ENCODE measurements at places on chromosomes 7 and 10.

- no peak for DNase-seq
Observed at GRCh38 chr7:127848241-127848640, 183.0 kb downstream of the LRRC4 start.

DNA sequence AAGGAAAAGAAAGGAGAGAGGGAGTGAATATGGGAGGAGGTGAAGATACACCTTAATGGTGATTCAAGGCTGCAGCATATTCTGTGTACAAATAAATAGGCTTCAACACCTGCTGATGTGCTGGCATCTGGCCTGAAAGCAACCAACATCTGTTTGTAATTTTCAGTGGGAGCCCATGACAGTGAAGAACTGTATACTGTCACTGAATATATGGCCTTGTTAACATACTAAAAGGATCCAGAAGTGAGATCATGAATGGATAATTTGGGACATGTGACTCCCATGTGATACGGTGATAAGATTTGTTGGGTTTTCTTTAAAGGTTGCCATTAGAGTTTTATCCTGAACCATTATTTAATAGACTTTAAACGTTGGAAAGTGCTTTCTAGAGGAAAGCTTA lies 459.3 kb downstream of the CNTNAP2 start:
- DNase-seq, result no peak

DNA sequence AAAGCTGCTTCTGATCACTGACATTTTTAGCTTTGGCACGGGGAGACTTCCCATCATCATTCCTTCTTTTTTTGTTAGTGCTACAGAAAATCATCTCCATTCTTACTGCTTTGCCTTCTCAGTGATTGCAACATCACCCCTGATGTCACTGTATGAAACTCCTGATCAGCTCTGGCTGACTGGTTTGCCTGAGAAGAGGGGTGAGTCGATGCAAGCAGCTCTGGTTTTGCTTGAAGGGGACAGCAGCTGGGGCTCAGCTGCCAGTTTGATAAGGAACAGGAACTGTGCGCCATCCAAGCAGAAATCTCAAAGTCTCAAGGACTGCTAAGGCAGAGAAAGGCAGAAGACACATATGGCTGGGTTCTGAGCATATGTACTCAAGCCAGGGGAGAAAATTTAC lies 808.5 kb upstream of the CELF2 start:
- DNase-seq, result no peak

DNA sequence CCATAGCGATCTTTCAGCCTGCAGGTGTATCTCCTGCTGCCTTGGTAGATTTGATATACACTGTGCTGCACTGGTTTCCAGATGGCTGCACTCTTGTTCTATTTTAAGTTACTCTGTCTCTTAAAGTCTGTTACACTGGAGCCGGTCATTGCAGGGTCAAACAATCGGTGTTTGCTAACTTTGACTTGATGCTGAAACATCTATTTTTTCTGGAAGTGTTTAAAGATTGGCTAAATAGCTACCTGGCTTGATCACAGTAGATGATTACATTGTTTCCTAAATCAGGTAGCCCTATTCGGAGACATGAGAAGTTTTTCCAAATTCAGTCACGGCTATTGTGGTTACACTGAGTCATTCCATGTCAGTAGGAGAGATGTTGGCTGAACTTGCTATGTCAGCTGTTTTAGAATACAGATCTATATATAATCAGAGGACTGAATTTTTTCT lies 574.8 kb downstream of the ETV1 start:
- DNase-seq, result no peak

DNA sequence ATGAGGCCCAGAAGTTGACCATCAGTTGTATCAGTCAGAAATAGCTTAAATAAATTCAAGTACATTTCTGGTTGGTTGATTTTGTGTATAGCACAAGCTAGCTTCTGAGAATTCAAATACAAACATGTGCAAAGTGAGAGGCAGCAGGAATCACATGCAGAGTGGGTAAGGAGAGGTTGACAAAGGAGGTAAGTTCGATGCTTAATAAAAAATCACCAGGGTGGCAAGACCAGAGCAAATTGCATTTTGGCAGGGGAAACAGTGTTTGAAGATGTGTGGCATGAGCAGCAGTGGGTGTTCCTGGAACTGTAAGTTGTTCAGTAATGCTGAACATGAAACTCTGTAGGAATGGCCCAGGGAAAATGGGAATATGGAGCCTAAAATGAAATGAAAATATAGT lies 52.6 kb downstream of the GNAI1 start:
- no peak for DNase-seq

- DNase-seq, result no peak
Observed at GRCh38 chr10:119183664-119184412, 5.2 kb upstream of the PRDX3 start.

DNA sequence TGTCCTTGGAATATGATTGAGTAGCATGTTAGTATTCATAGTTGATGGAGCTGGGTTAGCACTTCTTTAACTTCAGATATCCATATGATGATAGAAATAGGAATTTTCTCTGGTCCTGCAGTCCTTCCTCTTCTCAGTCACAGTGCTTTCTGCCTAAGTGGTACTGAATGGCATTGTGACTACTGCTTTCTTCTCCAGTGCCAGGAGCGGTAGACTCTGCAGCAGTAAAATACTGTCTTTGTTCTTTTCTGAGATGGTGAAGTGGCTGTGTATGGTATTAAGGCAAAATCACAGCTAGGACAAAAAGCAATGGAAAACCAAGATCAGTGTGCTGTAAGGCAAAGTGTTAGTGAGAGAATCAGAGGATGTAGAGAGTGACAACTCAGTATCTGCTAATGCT lies 46.6 kb downstream of the C1GALT1 start:
- no peak for DNase-seq

GRCh38 chr7:73839290-73839689 lies 3.0 kb downstream of the METTL27 start:
- no peak for DNase-seq

DNA sequence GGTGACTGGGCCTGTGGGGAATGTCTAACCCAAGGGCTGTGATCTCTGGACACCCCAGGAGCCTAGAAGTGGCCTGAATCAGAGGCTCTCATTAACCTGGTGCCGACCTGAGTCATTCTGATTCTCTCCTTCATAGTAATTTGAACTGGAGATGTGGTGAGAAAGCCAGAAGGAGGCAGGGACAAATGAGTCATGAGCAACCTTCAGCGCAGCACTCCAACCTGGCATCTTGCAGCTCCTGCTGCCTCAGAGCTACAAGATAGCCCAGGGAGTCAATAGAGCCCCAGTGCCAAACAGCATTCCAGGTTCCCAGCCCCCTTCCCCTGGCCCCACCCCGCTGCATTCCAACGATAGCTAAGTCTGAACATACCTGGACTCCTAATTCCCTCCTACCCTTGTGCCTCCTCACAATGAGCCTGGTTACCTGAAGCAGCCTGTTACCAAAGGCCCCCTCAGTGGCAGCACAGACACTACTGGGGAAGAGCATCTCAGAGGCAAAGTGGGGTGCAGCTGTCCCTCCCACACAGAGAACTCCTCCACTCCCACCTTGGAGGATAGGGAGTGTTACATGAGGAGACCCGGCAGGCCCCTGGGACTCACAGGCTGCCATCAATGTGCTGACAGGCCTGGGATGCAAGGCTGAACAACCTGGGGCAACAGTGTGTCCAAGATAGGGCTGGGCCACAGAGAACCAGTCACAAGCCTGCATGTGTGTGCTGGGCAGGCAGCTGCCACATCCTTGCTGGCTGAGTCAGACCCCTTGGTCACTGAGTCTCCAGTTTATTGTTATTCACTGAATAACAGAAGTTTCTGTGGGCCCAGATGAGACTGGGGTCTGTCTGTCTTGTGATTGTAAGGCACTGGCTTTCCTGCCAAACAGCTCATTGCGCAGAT lies 76.8 kb upstream of the LEP start:
- no peak for DNase-seq

DNA sequence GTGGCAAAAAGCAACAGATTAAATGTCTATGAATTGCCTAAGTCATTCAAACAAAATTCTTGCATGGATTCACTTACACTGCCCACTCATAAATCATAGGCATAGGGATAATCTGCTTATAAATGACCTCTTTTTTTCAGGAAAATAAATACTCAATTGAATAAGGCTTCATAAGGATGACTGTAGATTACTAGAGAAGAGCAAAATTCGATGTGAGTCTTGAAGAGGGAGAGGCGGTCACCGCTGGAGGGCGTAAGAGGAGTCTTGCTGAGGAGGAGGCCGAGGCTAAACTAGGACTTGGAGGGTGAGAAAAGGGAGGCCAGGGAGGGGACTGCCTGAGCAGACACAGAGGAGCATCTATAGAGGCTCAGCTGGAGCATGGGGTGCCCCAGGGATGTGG lies 135.4 kb upstream of the RSU1 start:
- DNase-seq, result no peak

DNA sequence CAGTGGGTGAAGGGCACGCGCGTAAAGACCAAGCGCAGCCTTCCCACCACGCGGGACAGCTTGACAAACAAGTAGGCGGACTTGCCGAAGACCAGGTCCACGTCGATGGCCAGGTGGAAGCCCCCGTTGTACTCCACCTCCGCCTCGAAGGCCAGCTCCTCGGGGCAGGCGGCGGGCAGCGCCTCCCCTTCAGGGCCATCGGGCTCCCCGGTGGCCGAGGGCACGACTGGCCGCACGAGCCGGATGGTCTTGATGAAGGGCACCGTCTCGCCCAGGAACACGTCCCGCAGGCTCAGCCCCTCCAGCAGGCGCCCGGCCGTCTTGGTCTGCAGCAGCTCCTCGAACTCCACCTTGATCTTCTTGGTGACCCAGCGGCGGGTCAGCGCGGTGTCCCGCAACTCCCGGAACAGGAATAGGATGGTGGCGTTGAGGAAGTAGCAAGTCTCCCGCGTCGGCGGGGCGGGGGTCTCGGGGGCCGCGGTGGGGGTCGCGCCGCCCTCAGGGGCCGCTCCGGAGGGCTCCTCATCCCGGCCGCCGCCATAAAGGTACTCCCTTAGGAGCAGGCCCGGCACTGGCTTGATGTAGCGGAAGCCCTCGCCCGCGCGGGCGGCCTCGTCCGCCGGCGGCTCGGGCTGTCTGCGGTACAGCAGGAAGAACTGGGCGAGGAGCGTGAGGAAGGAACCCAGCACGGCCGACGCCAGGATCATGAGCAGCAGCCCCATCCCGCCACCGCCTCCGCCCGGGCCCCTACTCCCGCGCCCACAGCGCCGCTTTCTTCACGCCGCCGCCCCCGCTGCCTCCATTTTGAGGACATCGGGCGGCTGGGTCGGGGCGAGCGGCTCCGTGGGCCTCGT lies 507 bp downstream of the PDZD8 start:
- DNase-seq, result peak; percentile 50

DNA sequence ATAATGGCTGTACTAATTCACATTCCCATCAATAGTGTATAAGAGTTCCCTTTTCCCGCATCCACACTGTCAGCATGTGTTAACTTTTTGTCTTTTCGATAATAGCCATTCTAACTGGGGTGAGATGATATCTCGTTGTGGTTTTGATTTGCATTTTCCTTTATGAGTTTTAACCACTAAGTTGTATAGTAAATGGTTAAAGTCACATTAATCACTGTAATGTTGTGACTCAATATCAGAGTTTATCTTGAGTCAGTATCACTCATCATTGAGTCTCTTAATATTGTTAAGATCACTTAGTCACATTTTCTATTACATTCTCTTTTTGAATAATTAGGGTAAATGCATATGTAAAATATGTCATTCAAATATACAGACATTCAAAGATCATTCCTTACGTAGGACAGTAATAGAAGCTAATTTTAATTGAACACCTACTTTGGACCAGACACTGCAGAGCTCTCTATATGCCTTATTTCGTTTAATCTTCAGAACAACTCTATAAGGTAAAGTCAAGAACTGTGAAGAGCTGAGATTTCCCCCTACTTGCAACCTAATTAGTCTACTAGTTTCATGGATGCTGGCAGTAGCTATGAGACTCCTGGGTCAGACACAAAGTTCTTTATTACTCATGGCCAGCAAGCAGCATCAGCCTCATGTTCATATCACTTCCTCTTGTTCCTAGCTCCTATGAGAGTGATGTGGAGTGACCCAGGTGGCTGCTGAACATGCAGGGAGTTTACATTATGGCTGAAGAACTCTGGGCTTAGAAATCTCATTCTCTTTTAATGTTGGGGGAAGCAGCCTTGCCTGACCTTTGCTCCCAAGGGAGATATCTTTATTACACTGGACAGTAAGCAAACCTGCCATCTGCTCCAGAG lies 30.5 kb downstream of the CREB5 start:
- DNase-seq, result no peak

DNA sequence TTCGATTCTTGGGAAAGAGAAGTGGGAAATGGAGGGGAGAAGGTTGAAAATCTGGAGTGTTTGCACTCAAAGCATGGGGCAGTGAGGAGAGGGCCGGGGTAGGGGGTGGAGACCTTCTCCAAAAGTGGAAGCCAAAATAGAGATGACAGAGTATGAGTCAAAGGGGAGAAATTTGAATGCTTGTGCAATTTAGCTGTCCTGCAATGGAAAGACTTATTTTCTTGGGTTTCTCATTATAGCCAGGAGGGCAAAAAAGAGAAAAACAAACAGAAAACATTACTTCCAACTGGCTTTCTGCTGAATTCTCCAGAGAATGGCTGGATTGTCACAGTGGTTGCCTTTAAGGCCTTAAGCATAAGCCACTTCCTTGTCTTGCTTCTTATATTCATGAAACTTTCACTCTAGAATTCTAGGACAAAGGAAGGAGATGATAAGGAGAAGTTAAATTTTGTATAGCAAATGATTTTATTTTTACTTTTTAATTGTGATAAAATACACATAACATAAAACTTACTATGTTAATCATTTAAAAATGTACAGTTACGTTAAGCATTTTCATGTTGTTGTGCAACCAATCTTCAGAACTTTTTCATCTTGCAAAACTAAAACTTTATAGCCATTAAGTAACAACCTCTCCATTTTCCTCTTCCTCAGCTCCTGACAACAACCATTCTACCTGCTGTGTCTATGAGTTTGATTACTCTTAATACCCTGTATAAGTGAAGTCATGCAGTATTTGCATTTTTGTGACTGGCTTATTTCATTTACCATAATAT lies 100.2 kb downstream of the GPR85 start:
- no peak for DNase-seq

- DNase-seq, result no peak
Observed at GRCh38 chr7:918441-919113, 35.9 kb downstream of the ADAP1 start.

DNA sequence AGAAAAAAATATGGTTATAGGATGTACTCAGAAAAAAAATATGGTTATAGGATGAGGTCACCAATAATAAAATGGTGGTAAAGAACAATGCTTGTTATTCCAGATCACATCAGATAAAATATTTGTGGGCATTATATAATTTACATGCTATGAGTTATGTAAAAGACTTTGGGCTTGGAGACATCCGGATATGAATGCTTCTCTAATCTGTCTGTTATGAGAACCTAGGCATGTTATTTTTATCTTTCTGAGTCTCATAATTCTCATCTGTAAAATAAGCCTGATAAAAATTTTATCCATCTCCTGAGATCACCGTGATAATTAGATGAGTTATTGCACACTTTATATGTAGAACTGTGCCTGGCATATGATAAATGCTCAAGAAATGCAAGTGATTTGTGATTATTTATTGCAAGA lies 37.8 kb downstream of the DKK1 start:
- no peak for DNase-seq
